ENCODE measurements at places on chromosomes 5 and 9.

DNA sequence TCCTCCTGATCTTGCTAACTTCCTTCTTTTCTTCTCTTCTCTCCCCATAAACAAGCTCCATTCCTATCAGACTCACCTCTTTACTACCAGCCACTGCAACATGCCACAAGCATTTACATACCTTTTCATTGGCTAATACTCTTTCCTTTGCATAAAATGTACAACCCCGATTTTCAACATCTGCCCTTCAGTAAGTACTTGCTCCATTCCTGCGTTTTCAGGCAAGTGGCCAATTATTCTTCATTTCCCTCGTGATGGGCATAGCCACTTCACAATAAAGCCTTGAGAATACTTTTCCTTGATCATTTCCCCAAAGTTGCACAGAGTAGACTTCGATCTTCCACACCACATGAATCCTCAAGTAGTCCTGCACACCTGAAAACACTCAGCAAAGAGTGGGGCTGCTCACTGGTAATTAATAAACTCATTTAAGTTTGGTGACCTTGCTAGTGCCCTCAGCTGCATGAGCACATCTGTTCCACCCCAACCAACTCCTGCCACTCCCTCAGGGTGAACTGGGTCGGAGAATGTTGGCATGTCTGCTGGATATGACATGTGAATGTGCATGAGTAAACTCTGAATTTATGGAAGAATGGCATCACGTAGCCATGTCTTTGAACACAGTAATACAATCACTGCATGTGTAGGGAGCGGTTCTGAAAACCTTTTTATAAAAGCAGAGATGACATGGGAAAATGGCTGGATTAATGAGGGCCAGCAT lies 535.8 kb downstream of the SEMA5A start:
- DNase-seq: no peak

- DNase-seq: no peak
These were observed 88.6 kb upstream of the AGXT2 start for GRCh38 chr5:35136386-35136785.

DNA sequence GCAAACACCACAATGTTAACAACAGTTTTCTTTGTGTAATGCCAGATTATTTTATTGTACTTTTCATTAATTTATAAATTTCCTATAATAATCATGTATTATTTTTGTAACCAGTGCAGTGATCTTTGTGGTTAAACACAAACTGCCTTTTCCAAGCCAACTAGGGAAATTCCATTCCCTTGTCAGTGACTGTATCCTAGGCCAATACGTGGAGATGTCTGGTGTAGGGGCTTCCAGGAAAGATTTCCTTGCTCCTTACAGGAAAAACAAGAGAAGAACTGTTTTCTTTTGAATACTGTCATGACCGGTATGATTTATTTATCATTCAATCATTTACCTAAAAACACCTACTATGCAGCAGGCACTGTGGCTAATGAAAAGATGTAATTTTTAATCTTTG lies 31.4 kb downstream of the FANCC start:
- no peak for DNase-seq

- DNase-seq: no peak
These were observed 9.2 kb upstream of the EGFL7 start for GRCh38 chr9:136653323-136654079.

DNA sequence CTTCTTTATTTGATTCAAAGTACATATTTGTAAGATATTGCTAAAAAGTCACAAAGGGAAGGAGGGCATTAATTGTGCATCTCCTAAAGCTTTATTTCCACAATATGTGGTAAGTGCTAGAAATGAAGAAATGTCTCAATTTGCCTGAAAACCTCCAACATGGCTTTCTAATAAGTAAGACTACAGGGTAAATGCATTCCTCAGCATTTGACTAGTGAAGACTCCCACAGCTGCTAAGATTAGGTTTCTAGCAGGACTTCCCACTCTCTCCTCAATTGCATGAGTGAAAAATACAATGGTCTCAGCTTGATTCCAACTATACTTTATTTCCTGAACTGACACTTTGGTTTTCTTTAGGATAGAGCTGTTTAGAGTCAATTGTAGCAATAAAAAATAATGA lies 162.1 kb downstream of the ELAVL2 start:
- no peak for DNase-seq

DNA sequence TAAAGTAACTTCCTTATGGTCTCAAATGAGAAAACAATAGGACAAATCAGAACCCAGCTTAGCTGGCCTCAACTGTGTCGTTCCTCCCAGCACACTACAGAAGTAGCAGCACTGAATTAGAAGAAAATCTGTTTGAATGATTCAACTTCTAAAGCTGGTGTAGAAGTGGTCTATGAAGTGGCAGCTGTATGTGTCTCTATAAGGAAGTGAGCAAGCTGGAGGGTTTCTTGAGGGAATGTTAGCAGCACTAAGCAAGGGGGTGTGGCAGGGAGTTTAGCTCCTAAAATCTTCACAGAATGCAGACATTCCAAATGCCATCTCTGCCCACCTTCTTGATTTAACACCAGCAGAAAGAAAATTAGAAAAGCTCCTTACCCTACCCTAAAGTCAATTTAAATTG lies 4.1 kb downstream of the KLF9 start:
- DNase-seq: no peak

DNA sequence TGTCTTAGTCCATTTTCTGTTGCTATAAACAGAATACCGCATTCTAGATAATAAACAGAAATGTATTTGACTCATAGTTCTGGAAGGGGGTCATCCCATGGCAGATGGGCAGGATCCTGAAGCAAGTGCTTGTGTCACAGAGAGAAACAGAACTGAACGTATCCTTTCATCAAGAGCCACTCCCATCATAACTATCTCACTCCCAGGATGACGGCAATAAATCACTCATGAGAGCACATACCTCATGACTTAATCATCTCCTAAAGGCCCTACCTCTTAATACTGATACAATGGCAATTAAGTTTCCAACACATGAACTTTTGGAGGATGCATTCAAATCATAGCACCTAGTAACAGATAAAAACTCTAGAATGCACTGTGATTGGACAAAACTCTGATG lies 142.9 kb downstream of the CAMK4 start:
- no peak for DNase-seq
